Dermis lymphatic vessel endothelial cell (primary cell): ENCODE measurements at places on chromosomes 11 and 22. TPM values are rescaled to one million over a fixed set of nuclear protein-coding genes. Genes with fewer than 3 reads are reported as not detected.

Gene B4GAT1
- total RNA-seq = 15.8 and 23.2 TPM in 2 replicates

Gene CSNK2A3
- 2.6 and 4.0 TPM in 2 replicates for total RNA-seq

Gene SPDYC
- total RNA-seq = not detected in 2 replicates

Gene ACRV1
- not detected in 2 replicates for total RNA-seq

Gene SMTNL1
- total RNA-seq = not detected in 2 replicates

Gene PDGFD
- 58.6 and 81.8 TPM in 2 replicates for total RNA-seq

Gene PTPN5
- not detected in 2 replicates for total RNA-seq

Gene GPHA2
- total RNA-seq = not detected in 2 replicates

Gene PLEKHB1
- total RNA-seq = 0.22 and 0.52 TPM in 2 replicates

Gene C11orf87
- not detected in 2 replicates for total RNA-seq

Gene PRG3
- total RNA-seq = not detected in 2 replicates

Gene ANO1
- 0.09 TPM in 1 of 2 replicates, not detected in the other for total RNA-seq

Gene PGA3
- not detected in 2 replicates for total RNA-seq

Gene FGF3
- total RNA-seq = not detected in 2 replicates

Gene GDPD4
- total RNA-seq = not detected in 2 replicates

Gene DUSP8
- 0.17 and 0.54 TPM in 2 replicates for total RNA-seq

Gene CD81
- 190 and 216 TPM in 2 replicates for total RNA-seq

Gene CASP1
- total RNA-seq = 6.3 and 28.2 TPM in 2 replicates

Gene NPAS4
- total RNA-seq = not detected in 2 replicates

Gene SERPINH1
- 238 and 300 TPM in 2 replicates for total RNA-seq

Gene BARX2
- not detected in 2 replicates for total RNA-seq

Gene CCDC34
- 1.5 and 2.4 TPM in 2 replicates for total RNA-seq

Gene TMPRSS5
- total RNA-seq = 0.11 and 0.26 TPM in 2 replicates

Gene LARGE2
- not detected in 2 replicates for total RNA-seq

Gene CACNA1I
- total RNA-seq = under 0.01 TPM in 1 of 2 replicates, not detected in the other

Gene MS4A3
- total RNA-seq = not detected in 2 replicates

Gene KCNK7
- under 0.01 and 0.17 TPM in 2 replicates for total RNA-seq

Gene LIF
- 0.11 and 0.34 TPM in 2 replicates for total RNA-seq

Gene CREB3L1
- 0.09 and 0.65 TPM in 2 replicates for total RNA-seq

Gene CCDC81
- total RNA-seq = under 0.01 and 0.09 TPM in 2 replicates

Gene TNNI2
- total RNA-seq = not detected in 2 replicates
